Activated naive CD4-positive, alpha-beta T cell treated with anti-CD3 and anti-CD28 coated beads, Interleukin-2, amount 50 U/mL, for 72 hours (primary cell): ENCODE measurements at places on chromosomes 3 and 15. TPM values are rescaled to one million over a fixed set of nuclear protein-coding genes. Genes with fewer than 3 reads are reported as not detected.

GRCh38 chr3:37028329-37028728 lies 35.0 kb downstream of the MLH1 start:
- DNase-seq, result no peak

GRCh38 chr3:105656651-105657504 lies 211.9 kb downstream of the CBLB start:
- no peak for DNase-seq

DNA sequence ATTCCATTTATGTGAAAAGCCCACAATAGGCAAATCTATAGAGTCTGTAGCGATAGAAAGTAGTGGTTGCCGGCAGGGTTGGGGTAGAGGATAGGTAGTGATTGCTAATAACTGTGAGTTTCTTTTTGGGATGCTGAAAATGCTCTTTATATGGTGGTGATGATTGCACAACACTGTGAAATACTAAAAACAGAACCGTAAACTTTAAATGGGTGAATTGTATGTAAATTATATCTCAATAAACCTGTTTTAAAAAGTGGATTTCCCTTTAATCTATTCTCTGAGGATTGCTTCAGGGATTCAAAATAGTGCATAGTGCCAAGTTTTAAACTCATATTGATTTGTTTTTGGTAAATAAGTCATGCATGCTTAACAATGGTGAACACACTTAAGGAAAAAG lies 140.2 kb downstream of the LPP start:
- no peak for DNase-seq

- DNase-seq, result no peak
These were observed 64.6 kb downstream of the TLE3 start for GRCh38 chr15:70033109-70033508.

DNA sequence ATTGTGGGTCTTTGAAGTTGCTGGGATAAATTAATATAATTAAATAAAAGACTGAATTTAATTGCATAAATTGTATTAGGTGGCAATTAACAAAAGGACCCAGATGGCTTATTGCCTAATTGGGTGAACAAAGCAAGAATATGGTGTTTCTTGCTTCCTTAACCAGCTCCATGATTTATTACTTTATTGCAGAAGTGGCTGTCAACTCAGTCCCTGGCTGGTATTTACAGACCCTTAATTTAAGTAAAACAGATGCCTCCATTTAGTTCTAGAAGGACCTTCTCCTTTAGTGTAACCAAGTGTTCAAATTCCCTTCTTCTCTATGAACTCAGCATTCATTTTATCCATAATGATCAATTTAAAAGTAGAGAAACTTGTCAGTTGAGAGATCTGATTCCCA lies 35.1 kb downstream of the DPH3 start:
- no peak for DNase-seq

DNA sequence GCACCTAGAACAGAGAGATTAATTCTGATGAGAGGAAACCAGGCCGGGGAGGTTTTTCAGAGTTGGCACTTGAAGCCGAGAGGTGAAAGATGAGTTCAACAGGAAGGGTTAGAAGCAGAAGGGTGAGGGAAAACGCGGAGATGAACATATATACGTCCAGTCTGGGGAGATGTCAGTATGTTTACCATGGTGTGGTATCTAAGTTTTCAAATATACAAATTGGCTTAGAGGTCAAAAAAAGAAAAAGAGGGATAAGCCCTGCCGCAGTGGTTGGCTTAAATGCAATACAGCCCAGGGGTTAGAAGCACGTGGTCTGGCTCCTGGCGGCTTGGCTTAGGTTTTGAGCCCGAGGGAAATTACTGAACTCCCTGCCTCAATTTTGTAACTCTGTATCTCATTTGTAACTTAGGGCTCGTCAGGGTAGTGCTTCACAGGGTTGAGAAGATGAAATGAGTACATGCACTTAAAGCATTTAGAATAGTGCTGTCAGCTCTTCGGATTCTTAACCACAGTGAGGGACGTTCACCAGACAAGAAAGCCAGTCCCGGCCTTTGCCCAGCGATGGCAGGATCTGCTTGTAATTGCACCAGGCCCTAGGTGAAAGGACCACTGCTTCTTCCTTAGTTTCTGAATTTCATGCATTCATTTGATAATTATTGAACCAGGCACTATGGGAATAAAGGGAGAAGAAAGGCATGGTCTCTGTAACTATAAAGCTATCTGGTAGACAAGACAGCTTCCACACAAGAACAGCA lies 6.4 kb downstream of the HES1 start:
- DNase-seq, result no peak

- no peak for DNase-seq
These were observed 5.5 kb downstream of the CRTC3 start for GRCh38 chr15:90535254-90535653.

GRCh38 chr15:31362886-31363285 lies 36.3 kb downstream of the KLF13 start:
- no peak for DNase-seq

- no peak for DNase-seq
These were observed 52.8 kb downstream of the ATP8B4 start for GRCh38 chr15:50066202-50066601.

- DNase-seq, result no peak
These were observed 157.9 kb downstream of the FHIT start for GRCh38 chr3:61093364-61093763.

Gene GOLGA6A
- 1.1 TPM for total RNA-seq

Gene CATSPER2
- 4.4 TPM for total RNA-seq

Gene PP2D1
- not detected for total RNA-seq

Gene C3orf62
- total RNA-seq, result 5.4 TPM
